Right ventricle myocardium inferior (tissue), 1 donor: ENCODE measurements at places on chromosomes 6 and 20. TPM values are rescaled to one million over a fixed set of nuclear protein-coding genes. Genes with fewer than 3 reads are reported as not detected.

GRCh38 chr6:38997128-38997761 is 51.3 kb upstream of the GLP1R start:
- DNase-seq: no peak

- DNase-seq: no peak
Measured at GRCh38 chr6:148677594-148678476, 69.0 kb upstream of the UST start.

DNA sequence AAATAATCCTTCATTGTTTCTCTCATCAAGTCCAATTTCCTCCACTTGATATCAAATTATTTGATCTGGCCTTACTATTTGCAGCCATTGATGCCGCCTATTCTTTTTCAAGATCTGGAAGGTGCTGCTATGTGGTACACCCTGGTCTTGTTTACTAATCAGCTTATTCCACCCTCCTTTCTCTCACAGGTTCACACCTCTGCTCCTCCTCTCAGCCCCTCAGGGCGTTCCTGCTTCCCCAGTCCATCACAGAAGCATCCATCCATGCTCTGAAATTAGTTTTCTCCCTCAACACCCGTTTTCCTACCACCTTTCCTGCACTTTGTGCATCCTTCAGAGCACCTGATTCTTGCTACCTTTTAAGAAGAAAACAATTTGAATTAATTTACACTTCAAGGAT is 183.6 kb downstream of the EPHA7 start:
- no peak for DNase-seq

Gene PGC
- total RNA-seq: not detected

DNA sequence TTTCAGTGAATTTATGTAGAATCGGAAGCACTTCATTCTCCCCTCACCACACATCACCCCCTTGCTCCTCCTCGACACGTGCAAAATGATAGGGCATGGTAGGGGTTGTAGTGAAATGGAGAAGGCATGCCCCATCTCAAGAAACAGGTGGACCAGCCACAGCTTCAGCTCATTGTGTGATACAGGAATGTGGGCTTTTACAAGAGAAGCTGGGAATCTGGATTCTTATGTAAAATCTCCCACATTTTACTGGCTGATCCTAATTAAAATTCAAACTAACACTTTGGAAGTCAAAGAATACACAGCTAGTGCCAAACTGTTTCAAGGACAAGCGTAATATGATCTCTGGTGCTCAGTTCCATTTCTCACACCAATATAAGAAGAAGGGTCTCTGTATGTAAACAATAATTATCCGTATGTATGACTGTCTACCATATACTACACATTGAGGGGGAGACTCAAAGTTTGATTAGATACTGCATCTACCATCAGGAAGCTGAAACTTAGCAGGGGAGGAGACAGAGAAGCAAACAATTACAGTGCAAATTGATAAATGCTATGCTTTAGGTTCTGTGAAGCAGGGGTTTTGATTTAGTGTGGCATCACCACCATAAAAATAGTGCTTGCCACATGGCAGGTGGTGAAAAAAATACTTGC is 24.3 kb upstream of the KIAA0408 start:
- no peak for DNase-seq

GRCh38 chr6:13526727-13527670 is 39.6 kb upstream of the GFOD1 start:
- no peak for DNase-seq

- no peak for DNase-seq
Measured at GRCh38 chr6:82260997-82261732, 13.6 kb upstream of the IBTK start.

Gene MAFB
- 17.7 TPM for total RNA-seq

- DNase-seq: no peak
Measured at GRCh38 chr6:117607511-117607910, 5.2 kb upstream of the GOPC start.
